ENCODE measurements at places on chromosomes 3 and 15. TPM values are rescaled to one million over a fixed set of nuclear protein-coding genes. Genes with fewer than 3 reads are reported as not detected.

The CLDN16 gene
- 1.6 TPM for total RNA-seq

The ZPLD1 gene
- total RNA-seq, result not detected

DNA sequence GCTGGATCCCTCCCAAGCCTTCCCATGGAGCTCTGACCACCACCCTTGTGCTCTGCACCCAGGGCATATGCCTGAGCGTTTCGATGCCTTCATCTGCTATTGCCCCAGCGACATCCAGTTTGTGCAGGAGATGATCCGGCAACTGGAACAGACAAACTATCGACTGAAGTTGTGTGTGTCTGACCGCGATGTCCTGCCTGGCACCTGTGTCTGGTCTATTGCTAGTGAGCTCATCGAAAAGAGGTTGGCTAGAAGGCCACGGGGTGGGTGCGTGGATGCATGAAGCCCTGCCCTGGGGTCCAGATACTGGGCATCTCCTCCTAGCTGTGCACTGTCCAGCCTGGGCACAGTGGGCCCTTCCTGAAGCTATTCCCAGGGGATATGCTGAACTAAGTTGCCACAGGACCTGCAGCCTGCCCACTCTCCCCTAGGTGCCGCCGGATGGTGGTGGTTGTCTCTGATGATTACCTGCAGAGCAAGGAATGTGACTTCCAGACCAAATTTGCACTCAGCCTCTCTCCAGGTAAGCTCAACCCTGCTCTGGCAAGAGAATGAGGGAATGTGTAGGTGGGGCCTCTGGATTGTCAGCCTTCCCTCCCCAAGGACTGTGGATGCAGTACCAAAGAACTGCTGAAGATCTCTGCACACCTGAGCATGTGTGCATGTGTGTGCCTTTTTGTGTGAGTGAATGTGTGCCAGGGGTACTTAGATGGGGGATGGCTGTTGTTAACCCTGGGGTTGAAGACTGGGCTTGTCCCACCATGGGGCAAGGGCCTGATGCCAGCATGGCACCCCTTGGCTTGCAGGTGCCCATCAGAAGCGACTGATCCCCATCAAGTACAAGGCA lies 2.1 kb downstream of the MYD88 start:
- no peak for DNase-seq

- no peak for DNase-seq
These were observed 199.5 kb upstream of the LMCD1 start for GRCh38 chr3:8301977-8302735.

- no peak for DNase-seq
These were observed at the start of gene CD86 for GRCh38 chr3:122055215-122055614. Gene CD86 (plus strand): TSS chr3:122055362. CDS start chr3:122055490, 128 bp downstream.

DNA sequence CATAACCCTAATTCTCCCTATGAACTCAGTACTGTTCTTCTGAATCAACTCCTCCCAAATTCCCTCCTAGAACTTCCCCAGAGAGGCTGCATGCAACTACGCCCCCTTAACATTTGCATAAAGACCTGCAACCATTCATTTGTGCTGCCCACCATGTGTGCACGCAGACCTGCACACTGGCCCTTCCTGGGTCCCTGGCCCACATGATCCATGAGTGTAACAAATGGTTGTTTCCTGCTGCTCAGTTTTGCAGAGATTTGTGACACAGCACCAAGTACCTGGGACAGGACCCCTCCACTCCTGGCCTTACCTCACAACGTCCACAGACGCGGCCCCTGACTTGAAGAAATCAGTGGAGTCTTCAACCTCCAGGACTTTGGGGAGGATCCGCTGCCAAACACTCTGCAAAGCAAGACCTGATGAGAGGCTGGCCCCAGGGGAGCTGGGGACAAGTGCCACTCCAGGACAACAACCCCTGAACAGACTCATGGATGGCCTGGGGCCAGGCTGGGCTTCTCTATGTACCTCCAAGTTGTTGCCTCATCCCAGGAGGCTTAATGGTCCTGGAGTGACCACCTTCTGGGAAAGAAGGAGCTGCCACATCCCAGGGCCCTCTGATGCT lies 33.8 kb downstream of the ALDH1L1 start:
- DNase-seq, result no peak

GRCh38 chr15:33095641-33096040 lies 98.9 kb downstream of the FMN1 start:
- DNase-seq, result no peak

- DNase-seq, result no peak
These were observed 10.8 kb downstream of the PLA2G4D start for GRCh38 chr15:42083605-42083908.

GRCh38 chr3:143224716-143225115 lies 105.1 kb downstream of the CHST2 start:
- DNase-seq, result no peak

Data from frontal cortex (tissue), 4 donors.